Activated CD4-positive, alpha-beta T cell treated with anti-CD3 and anti-CD28 coated beads for 1 hour (primary cell): ENCODE measurements at places on chromosomes 11 and 22.

- no peak for DNase-seq
Measured at GRCh38 chr22:46072110-46072881, 78.0 kb upstream of the PPARA start.

- DNase-seq, result no peak
Measured at GRCh38 chr11:30025396-30026139, 8.7 kb upstream of the KCNA4 start.

DNA sequence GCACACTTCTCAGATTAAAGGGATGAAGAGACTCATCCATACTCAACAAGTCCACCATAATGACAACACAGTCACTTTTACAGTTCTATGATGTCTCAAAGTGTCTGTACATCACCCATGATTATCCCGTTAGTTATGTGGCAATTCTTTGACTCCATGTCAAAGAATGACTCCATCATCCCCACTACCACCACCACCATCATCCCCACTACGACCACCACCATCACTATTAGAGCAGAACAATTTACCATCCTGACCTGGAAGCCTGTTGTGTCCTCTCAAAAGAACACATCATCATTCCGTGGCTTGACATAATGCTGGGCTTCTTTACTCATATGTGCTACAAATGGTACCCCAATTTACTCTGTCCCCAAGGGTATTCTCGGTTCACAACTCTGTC lies 13.7 kb downstream of the PRR5L start:
- DNase-seq, result no peak

GRCh38 chr11:704781-705645 lies 1.0 kb upstream of the EPS8L2 start:
- no peak for DNase-seq

GRCh38 chr22:49234459-49234858 lies 593.2 kb downstream of the BRD1 start:
- no peak for DNase-seq

DNA sequence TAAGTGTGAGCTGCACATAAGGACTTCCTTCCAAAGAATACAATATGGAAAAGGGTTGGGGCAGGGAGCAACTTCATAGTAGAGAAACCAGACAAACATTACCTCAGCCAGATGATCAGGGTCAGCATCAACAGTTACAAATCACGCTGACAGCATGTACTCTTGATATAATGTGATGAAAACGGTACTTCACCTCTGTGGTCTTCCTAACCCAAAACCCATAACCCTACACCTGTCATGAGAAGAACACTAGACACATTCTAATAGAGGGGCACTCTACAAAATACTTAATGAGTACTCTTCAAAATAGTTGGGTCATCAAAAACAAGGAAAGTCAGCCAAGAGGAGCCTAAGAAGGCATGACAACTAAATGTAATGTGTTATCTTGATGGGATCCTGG lies 43.9 kb downstream of the RRAS2 start:
- DNase-seq, result no peak

- no peak for DNase-seq
Measured at GRCh38 chr11:70640408-70640807, 242.1 kb downstream of the CTTN start.

GRCh38 chr11:26011474-26011873 lies 320.5 kb upstream of the ANO3 start:
- DNase-seq, result no peak

DNA sequence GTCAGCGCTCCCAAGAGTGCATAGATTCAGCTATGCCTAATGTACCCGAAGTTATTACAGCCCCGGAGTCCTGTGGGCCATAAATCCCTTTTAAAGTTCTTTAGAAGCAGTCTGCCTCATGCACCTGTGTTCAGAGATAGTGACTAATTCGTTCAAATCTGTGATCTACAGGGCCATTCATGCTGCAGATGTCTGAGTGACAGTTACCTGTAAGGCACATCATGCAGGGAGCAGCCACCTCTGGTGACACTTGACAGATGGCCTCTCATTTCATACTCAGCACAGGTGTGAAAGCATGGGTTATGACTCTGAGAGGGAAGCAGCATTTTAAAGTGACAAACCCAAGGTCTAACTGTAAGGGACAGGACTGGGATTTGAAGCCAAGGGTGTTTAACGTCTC lies 2.4 kb upstream of the E2F8 start:
- no peak for DNase-seq

GRCh38 chr22:44494497-44494896 lies 3.5 kb downstream of the RTL6 start:
- no peak for DNase-seq

GRCh38 chr11:50174975-50175374 lies 142.3 kb downstream of the OR4C45 start:
- DNase-seq, result no peak

- DNase-seq, result no peak
Measured at GRCh38 chr11:88152381-88152780, 22.9 kb downstream of the RAB38 start.

DNA sequence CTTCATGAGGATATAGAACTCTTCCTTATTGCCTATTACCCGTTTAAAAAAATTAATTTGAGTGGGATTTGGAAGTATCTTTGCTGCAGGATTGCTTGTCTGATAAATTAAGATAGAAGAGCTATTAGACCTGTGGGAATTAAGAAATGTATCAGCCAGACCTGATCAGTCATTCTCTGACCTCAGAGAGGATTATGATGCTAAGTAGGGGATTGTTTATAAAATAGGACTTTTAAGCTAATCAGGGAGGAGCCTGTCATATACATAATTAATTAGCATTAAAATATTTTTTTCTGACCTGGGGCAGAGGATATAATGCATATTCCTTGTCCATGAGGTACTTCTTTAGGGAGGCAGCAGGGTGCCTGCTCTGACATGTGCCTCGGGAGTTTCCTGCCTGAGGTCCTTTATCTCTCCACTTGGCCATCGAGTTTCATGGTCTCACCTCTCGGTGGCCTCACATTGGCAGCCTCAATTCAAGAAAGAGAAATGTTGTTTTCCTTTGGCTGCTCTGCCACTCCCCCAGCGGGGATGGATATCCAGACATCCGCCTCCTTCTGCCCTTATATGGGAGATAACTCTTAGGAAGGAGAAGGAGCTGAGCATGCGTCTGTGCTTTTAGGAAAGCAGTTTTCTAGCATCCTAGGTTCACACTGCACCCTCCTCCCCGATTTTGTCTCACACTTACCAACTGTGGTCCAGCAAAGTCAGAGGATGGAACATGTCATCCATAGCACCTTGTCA lies 41.1 kb downstream of the DIXDC1 start:
- DNase-seq, result no peak

- DNase-seq, result no peak
Measured at GRCh38 chr11:103798026-103798425, 238.4 kb upstream of the DDI1 start.

- DNase-seq, result no peak
Measured at GRCh38 chr11:75100314-75100713, 3.6 kb upstream of the OR2AT4 start.

GRCh38 chr11:35040221-35040942 lies 98.6 kb upstream of the CD44 start:
- DNase-seq, result peak; percentile 48

- no peak for DNase-seq
Measured at GRCh38 chr11:14894657-14895598, 2.9 kb upstream of the CYP2R1 start.

DNA sequence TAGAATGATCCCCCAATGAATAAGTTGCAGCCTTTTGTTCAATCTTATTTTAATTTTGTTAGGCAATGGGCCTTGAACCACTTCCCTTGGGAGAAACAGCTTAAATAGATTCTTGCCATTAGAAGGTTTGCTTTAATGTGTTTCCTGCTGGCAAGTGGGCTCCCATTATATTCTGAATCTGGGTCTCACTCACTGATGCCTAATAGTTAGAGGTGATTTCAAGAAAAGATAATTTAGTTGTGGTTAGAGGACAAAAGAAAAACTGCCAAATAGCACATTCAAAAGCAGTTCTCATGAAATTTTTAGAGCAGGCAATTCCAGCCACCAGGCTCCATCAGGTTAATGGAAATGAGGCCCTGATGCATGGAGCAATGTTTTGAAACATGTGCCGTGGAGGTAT lies 362.6 kb upstream of the CHORDC1 start:
- no peak for DNase-seq

- DNase-seq, result no peak
Measured at GRCh38 chr11:125091247-125091876, 20.1 kb downstream of the TMEM218 start.

- DNase-seq, result no peak
Measured at GRCh38 chr11:7486781-7487140, 1.5 kb downstream of the OLFML1 start.

DNA sequence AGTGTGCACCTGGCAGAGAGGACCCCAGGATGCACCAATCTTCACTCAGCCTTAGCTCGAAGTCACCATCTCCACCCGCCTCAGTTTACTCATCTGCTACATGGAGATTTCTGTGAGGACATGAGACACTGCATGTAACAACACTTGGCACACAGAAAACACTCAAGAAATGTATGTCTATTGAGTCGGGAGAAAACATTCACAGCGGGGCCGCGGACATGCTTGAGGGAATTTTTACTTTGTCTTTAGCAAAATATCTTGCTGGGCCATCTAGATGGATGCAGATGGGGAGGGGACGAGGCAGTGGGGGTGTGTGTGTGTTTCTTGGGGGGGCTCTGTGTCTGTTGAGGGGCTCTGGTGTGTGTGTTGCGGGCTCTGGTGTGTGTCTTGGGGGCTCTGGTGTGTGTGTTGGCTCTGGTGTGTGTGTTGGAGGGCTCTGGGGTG lies 28.4 kb upstream of the RFPL3 start:
- DNase-seq, result no peak

DNA sequence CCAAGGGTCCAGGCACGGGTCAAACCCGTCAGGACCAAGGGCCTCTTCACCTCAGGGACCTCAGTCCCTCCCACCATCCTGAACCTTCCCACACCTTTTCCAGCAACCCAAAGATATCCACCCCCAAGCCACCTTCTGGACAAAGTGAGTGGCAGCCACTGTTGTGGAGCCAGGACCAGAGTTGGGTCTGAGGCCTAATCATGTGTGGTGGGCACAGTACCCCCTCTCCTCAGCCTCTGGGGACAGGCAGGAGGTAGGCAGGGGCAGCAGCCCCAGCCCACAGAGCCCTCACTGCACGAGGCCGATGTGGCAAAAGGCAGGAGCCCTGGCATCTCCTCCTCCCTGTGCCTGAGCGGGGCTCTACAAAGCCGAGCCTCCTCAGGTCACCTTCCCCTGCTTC lies 2.5 kb downstream of the KCNJ11 start:
- DNase-seq, result no peak

- DNase-seq, result no peak
Measured at GRCh38 chr22:38963872-38964271, 6.5 kb downstream of the APOBEC3A start.

DNA sequence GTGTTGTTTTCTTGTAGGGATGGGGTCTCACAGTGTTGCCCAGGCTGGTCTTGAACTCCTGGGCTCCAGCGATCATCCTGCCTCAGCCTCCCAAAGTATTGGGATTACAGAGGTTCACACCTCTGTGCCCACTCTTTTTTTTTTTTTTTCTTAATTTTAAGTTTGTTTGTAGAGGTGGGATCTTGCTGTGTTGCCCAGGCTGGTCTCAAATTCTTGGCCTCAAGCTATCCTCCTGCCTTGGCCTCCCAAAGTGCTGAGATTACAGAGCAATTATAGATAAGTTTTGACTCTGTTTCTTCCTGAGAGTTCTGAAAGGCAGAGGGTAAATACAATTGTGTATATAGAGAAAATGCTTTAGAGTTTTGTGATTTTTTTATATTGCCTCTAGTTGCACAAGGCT lies 160.4 kb downstream of the TEAD1 start:
- DNase-seq, result no peak

- no peak for DNase-seq
Measured at GRCh38 chr11:130449996-130450769, 1.7 kb downstream of the ADAMTS15 start.

- DNase-seq, result no peak
Measured at GRCh38 chr11:16278273-16278672, 78.1 kb downstream of the SOX6 start.

- DNase-seq, result no peak
Measured at GRCh38 chr11:131109257-131109656, 193.0 kb upstream of the SNX19 start.

DNA sequence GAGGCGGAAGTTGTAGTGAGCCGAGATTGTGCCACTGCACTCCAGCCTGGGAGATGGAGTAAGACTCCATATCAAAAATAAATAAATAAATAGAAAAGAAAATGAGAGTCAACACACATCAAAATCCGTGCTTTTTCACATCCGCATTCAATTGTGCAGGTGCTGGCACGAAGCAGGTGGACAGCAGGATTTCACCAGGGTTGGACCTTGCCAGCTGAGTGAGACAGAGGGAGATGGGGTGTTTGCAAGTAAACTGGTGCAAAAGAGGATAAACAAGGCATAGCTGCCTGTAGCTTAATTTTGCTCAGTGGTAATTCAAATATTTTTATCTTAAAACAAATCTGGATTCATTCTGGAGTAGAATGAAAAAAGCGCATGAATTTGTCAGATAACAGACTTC lies 23.3 kb upstream of the DNAL4 start:
- DNase-seq, result no peak

- no peak for DNase-seq
Measured at GRCh38 chr11:21564833-21565682, 627.8 kb upstream of the ANO5 start.

DNA sequence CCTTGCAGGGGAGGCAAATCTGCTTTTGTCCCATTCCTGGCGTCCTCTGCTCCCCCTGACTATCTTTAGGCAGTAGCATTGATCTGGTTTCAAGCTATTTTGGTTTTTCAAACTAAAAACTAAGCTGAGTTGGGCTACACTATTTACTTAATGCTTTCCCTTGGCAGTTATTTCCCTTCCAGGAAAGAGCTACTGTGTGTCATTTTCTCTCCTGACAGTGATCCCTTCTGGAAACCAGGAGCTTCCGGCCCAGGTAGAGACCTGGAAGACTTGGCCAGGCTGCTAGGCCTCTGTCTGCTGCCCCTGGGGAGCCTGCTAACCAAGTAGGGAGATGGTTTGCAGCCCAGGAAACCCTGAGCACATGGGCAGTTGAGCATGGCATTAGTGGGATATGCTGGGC lies 35.0 kb downstream of the NAV2 start:
- no peak for DNase-seq

- DNase-seq, result no peak
Measured at GRCh38 chr11:30002157-30002785, 14.6 kb downstream of the KCNA4 start.

- no peak for DNase-seq
Measured at GRCh38 chr11:47498149-47498548, 49.2 kb upstream of the RAPSN start.

GRCh38 chr11:61580271-61580888 lies 496 bp downstream of the SYT7 start:
- DNase-seq, result no peak

DNA sequence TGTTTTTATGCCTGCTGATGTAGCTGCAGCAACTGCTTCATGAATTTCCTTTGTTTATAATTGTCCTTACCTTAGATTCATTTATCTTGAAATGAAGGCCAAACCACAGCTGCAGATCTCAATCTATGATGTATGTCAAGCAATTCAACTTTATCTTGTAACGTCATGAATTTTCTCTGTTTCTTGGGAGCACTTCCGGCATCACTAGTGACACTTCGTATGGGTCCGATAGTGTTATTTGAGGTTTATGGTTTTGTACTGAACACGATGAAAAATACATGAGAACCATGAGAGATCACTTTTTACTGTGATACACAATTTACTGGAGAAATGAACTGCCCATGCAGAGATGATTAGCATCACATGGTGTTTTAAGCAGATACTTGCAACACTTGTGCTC lies 98.5 kb downstream of the CSTPP1 start:
- no peak for DNase-seq
